ENCODE measurements at places on chromosomes 5 and 9. TPM values are rescaled to one million over a fixed set of nuclear protein-coding genes. Genes with fewer than 3 reads are reported as not detected.

GRCh38 chr9:1492156-1492555 lies 442.0 kb downstream of the DMRT2 start:
- no peaks in the 10 kb centered on the region for H3K36me3 ChIP-seq
- DNase-seq: no peak
- H3K4me3 ChIP-seq: no peak overlapping the region
- no peaks in the 10 kb centered on the region for H3K27me3 ChIP-seq
- no peak overlapping the region for H3K27ac ChIP-seq
- no peaks in the 10 kb centered on the region for H3K4me1 ChIP-seq

DNA sequence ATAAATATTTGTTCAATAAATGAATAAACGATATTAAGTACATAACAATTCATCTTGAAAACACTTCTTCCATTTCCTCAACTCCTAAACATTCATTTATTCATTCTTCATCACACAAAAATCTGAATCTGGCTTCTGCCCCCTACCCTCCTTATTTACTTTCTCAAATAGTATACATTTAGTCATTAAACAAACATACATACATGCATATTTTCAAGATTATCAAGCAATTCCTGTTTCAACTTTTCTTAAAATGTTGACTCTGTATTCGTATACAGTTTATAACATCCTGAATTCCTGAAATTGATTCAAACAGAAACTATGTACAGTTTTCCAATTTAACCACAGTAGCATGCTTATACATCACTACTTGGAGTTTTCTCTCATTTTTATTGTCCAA lies 129.0 kb downstream of the MUSK start:
- no peak overlapping the region for H3K4me3 ChIP-seq
- H3K4me1 ChIP-seq: no peaks in the 10 kb centered on the region
- DNase-seq: no peak
- H3K27me3 ChIP-seq: no peaks in the 10 kb centered on the region

DNA sequence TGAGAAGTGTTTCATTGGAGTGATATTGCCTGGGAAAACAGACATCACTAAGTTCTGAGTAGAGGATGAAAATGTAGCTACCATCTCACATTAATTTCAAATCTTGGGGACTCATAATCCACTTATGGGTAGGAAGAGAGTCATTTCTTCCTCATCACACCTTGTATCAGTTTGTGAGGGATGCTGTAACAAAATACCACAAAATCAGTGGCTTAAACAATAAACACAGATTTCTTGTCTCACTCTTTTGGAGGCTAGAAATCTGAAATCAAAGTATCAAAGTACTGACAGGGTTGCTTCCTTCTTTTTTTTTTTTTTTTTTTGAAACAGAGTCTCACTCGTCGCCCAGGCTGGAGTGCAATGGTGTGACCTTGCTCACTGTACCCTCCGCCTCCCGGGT lies 3.4 kb downstream of the CARD6 start:
- no peaks in the 10 kb centered on the region for H3K36me3 ChIP-seq
- H3K4me1 ChIP-seq: no peaks in the 10 kb centered on the region
- no peak for DNase-seq
- H3K4me3 ChIP-seq: no peak overlapping the region
- no peak overlapping the region for H3K27ac ChIP-seq
- no peaks in the 10 kb centered on the region for H3K27me3 ChIP-seq

GRCh38 chr5:118952992-118953651 lies 35.2 kb downstream of the DTWD2 start:
- H3K36me3 ChIP-seq: no peaks in the 10 kb centered on the region
- H3K27me3 ChIP-seq: no peaks in the 10 kb centered on the region
- DNase-seq: no peak
- no peak overlapping the region for H3K4me3 ChIP-seq
- H3K27ac ChIP-seq: no peak overlapping the region
- H3K4me1 ChIP-seq: no peaks in the 10 kb centered on the region

- no peak overlapping the region for H3K27ac ChIP-seq
- DNase-seq: no peak
- no peaks in the 10 kb centered on the region for H3K36me3 ChIP-seq
- no peak overlapping the region for H3K4me3 ChIP-seq
- no peaks in the 10 kb centered on the region for H3K4me1 ChIP-seq
Observed at GRCh38 chr5:170836226-170836625, 25.6 kb upstream of the RANBP17 start.

DNA sequence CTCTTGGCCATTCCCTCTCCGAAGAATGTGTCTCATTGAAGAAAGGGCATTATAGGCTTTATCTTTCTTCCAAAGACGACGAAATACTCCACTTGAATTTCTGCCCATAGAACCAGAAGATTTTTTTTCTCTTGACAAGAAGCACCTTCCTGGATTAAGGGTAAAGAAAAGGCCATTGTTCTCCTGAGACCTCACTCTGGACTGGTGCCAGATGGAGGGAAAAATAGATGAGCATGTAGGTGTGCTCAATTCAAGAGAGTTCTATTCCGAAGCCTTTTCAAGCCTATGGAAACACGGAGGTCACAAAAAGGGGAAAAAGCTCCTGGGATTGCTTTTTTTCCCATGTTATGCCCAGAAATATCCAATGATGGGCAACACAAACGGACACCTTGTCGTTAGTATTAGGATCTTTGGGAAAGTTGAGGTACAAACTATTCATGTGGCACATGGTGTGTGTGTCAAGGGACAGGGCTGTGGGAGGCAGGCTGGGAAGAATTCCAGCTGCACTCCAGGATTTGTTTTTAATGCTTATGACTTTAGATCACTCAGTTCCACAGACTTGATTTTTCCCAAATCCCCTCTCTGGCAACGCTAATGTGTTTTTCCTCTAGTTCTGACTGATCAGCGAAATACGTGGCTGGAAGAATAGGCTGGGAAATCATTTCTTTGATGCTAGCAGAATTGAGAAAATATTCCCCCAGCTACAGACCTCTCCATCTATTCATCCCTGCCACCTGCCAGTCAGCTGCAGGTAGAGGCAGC lies 89.9 kb downstream of the SIL1 start:
- no peak for DNase-seq
- H3K4me1 ChIP-seq: no peaks in the 10 kb centered on the region
- no peaks in the 10 kb centered on the region for H3K36me3 ChIP-seq
- no peaks in the 10 kb centered on the region for H3K27me3 ChIP-seq

- no peaks in the 10 kb centered on the region for H3K27me3 ChIP-seq
- no peak overlapping the region for H3K27ac ChIP-seq
- no peak for DNase-seq
Observed at GRCh38 chr9:81213456-81213855, 475.9 kb downstream of the TLE1 start.

DNA sequence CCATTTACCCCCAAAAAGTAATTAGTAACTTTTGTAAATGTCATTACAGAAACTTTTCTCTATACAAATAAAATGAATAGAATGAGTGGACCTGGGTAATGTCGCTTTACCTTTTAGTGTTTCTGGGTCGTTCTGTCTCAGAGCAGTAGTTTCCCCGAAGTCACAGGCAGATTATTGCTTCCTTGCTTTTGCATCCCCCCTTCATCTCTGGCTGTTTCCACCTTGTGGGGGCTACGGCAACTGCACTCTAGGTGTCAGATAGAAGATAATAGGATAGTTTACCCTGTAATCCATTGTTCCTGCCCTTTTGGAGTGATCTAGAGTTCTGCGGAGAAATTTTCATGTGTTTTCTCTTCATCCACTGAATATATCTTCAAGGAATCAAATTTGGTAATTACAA lies 68.7 kb downstream of the PRR16 start:
- no peak overlapping the region for H3K27ac ChIP-seq
- H3K4me1 ChIP-seq: no peaks in the 10 kb centered on the region
- no peak for DNase-seq
- H3K4me3 ChIP-seq: no peak overlapping the region
- H3K27me3 ChIP-seq: no peaks in the 10 kb centered on the region

DNA sequence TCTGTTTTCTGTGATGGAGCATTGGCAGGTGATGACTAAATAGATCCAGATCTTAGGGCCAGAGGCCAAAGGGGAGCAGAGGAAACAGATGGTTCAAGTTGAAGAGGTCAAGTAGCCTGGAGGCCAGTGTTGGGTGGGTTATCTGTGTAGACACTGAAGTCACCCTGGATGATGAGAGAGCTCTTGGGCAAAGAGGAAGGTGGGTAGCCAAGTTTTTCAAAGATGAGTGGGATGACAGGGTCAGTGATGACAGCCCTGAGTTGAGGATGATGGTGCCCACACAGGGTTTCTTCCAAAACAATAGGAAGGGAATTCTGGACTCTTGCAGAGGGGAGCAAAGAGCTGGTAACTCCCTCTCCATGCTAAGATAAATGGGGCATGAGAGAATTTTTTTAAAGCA lies 76.6 kb downstream of the CD180 start:
- no peak for DNase-seq
- H3K27ac ChIP-seq: no peak overlapping the region
- no peaks in the 10 kb centered on the region for H3K4me1 ChIP-seq
- no peaks in the 10 kb centered on the region for H3K36me3 ChIP-seq

GRCh38 chr9:16912197-16912596 lies 41.7 kb upstream of the BNC2 start:
- no peak overlapping the region for H3K4me3 ChIP-seq
- H3K27ac ChIP-seq: no peak overlapping the region
- no peaks in the 10 kb centered on the region for H3K27me3 ChIP-seq
- H3K4me1 ChIP-seq: no peaks in the 10 kb centered on the region
- no peak for DNase-seq

- H3K4me1 ChIP-seq: no peaks in the 10 kb centered on the region
- DNase-seq: no peak
- H3K27me3 ChIP-seq: no peaks in the 10 kb centered on the region
Observed at GRCh38 chr9:91966503-91966902, 16.5 kb upstream of the ROR2 start.

DNA sequence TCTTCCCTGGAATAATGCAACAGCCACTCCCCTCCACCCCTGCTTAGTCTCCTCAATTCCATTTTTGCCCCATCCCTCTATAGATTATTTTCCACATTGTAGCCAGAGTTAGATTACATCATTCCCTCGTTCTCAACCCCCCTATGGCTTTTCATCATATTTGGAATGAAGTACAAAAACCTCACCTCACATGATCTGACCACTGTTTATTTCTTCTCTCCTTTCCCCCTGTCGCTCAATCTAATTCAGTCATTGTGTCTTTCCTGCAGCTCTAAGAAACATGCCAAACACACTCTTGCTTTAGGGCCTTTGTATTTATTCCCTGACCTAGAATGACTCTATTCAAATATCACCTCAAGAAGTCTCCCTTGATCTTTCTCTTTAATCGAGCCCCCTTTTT lies 22.6 kb upstream of the HK3 start:
- no peak overlapping the region for H3K27ac ChIP-seq
- no peak for DNase-seq
- H3K4me1 ChIP-seq: no peaks in the 10 kb centered on the region
- peaks cover 8% of the 10 kb centered on the region for H3K36me3 ChIP-seq

DNA sequence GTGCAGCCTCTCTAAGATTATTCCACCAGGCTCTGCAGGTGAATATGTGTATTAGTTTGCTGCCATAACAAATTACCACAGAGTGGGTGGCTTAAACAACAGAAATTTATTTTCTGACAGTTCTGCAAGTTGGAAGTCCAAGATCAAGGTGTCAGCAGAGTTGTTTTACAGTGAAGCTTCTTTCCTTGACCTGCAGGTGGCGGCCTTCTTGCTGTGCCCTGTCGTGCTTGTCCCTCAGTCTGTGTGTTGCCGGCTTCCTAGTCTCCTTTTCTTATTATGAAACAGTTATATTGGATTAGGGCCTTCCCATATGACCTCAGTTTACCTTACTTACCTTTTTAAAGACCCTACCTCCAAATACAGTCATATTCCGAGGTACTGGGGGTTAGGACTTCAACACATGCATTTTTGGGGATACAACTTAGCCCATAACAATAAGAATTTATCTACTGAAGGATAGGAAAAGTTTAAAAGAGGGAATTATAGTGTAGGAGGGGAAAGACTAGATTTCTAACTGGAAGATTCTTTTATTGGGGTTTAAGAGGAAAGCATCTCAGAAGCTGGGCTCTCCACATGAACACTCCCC lies 97.4 kb downstream of the OSTF1 start:
- no peaks in the 10 kb centered on the region for H3K4me1 ChIP-seq
- H3K4me3 ChIP-seq: no peak overlapping the region
- H3K36me3 ChIP-seq: no peaks in the 10 kb centered on the region
- H3K27ac ChIP-seq: no peak overlapping the region

DNA sequence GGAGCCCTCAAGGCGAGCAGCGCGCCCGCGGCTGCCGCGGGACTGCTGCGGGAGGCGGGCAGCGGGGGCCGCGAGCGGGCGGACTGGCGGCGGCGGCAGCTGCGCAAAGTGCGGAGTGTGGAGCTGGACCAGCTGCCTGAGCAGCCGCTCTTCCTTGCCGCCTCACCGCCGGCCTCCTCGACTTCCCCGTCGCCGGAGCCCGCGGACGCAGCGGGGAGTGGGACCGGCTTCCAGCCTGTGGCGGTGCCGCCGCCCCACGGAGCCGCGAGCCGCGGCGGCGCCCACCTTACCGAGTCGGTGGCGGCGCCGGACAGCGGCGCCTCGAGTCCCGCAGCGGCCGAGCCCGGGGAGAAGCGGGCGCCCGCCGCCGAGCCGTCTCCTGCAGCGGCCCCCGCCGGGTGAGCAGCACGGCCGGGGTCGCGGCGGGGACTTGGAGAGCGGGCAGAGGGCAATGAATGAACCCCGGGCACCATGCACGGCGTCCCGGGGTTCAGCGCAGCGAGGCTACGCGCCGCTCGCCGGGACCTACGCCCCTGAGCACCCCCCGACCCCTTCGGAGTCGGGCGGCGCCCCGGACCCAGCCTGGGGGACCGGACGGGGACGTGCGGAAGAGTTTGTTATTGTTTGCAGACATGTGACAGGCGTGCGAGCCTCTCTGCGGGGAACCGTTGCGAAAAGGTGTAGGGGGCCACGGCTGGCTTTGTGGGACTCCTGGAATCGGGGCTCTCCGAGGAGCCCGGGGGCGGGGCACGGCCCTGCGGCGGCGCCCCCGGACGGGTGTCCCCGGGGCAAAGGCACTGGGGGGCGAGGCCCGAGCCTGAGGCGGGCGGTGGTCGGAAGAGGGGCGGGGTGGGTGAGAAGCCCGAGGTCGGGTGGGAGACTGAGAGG lies 553 bp downstream of the MAP3K1 start:
- peaks cover 16% of the 10 kb centered on the region for H3K4me1 ChIP-seq
- H3K27me3 ChIP-seq: no peaks in the 10 kb centered on the region
- peak overlapping the region; percentile 98 for H3K27ac ChIP-seq
- H3K4me3 ChIP-seq: peak overlapping the region; percentile 92

MSMP gene
- not detected for total RNA-seq

SPINK4 gene
- 106 TPM for total RNA-seq

RRAGA gene
- total RNA-seq: 20.6 TPM

HTR4 gene
- 46.6 TPM for total RNA-seq

NME5 gene
- not detected for total RNA-seq

KLHL3 gene
- 6.2 TPM for total RNA-seq

SPACA9 gene
- total RNA-seq: 0.53 TPM

ABITRAM gene
- total RNA-seq: 11.7 TPM

DOK3 gene
- 52.0 TPM for total RNA-seq

PCDH12 gene
- 1.3 TPM for total RNA-seq

SLC46A2 gene
- not detected for total RNA-seq

IGIP gene
- 10.2 TPM for total RNA-seq

BSPRY gene
- total RNA-seq: 11.6 TPM

SPAAR gene
- total RNA-seq: 0.88 TPM

All from Peyer's patch (tissue), 4 donors.